ENCODE measurements at places on chromosomes 5 and 9.

DNA sequence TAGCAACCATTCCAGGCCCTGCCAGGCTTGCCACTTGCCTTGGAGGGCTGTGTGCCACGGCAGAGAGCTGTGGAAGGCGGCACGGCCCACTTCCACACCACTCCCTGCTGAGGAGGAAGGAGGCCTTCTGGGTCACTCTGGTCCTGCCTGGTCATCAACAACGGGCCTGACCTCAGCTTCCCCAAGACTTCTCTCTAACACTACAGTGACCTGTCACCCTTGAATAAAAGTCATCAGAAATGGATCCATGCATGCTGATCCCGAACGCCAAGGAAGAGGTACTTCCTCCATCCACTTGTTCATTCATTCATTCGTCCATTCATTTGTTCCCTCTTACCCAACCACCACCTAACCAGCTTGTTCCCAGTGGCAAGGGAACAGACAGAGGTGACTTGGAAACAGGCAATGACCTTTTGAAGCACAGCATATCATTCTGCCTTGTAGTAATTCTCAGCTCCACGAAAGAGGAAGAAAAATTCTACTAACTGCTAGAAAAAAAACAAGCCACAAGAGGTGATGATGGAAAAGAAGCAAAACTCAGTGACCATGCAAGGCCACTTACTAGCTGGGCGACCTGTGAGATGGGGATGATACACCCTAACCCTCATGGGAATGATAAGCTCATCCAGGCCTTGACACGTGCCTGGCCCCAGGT lies 58.6 kb downstream of the STK10 start:
- no peak for DNase-seq

- DNase-seq, result no peak
Observed at GRCh38 chr5:58444805-58445204, 15.1 kb downstream of the PLK2 start.

DNA sequence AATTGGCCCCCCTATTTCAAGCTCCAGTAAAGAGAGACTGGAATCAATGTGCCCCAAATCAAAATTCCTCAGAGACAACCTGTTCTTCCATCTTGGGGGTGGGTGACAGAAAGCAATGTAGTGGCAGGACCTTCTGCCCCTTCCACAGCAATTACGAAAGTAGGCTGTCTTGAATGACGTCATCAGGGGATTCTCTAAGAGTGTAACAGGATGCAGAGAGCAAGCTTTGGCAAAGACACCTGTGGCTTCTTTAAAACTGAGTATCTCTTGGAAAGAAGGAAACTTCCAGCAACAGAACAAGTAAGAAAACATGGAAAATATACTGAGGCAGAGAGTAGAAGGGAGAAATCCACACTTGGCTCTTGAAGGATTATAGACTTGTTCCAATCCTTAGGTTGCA lies 247.6 kb upstream of the PDE4D start:
- DNase-seq, result no peak

DNA sequence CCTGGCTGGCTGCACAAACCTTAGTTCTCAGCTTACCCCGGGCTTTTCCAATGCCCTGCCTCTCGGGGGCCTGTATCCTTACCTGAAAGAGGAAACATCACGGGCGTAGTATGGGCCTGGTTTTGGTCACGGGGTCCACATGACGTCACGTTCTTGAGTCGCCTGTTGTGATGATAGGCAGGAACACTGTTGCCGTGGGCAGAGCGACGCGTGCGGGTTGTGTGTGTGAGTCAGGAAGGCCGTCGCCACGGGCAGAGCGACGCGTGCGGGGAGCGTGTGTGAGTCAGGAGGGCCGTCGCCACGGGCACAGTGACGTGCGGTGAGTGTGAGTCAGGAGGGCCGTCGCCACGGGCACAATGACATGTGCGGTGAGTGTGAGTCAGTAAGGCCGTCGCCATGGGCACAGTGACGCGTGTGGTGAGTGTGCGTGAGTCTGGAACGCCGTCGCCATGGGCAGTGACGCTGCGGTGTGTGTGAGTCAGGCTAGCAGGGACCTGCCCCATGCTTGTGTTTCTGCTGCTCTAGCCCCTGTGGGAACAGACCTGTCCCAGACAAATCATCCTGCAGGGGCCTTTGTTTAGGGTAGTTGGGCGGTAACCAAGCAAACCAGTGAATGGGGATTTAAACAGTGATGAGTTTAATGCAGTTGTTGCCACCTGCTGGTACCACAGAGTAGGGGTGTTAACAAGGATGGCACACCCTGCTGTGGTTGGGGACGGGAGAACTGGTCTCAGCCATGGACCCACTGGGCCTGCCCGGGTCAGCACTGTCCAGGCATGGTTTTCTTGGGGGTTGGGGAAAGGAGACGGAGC lies 19.8 kb downstream of the TRIP13 start:
- DNase-seq, result peak; percentile 17

DNA sequence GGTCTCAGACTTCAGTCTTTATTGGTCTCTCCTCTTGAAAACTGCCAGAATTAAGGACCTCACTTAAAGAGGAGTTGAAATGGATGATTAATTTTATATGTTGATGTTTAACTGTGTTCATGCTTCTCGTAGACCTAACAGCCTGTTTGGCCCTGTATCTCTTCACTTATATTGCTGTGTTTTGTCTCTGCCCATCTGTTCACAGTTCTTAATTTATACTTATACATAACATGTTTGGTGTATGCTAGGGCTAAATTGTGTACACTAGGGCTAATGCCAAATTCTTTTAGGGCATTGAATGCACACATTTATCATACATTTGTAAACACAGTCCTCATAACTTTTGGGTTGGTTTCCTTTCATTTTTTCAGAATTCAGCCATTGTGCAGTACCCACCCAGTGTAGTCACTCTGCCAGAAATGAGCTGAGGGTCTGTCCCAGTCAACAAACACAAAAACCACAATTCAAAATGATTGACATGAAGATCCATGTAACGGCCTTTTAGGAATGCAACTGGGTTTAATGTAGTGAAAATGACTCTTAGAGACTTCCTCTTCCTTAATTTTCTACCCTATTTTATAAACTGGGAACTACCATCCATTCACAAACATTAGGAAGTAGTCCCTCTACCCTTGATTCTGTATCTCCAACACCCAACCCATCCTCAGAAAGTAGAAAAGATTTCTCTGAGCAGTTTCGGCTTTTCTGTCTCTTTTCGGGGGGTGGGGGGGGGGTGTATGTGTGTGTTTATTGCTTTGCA lies 668.8 kb upstream of the KLF4 start:
- DNase-seq, result peak; percentile 16

- no peak for DNase-seq
Observed at GRCh38 chr9:2655411-2655901, 33.9 kb downstream of the VLDLR start.

DNA sequence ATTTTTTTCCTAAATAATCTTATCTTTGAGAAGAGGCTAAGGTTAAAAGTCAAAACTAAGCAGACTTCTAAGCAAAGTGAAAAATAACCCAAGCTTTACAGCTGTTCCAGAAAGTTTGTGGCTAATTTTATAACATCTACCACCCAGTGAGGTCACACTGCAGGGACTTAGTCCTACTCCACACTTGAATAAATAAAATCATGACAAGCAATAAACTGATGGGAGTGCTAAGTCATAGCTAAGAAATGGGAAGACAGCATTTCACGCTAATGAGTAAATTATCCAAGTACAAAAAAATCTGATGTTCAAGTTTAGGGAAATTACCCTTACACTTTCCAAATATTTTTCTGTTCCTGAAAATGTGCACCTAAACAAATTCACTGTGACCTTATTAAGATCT lies 47.7 kb downstream of the ZNF608 start:
- no peak for DNase-seq

DNA sequence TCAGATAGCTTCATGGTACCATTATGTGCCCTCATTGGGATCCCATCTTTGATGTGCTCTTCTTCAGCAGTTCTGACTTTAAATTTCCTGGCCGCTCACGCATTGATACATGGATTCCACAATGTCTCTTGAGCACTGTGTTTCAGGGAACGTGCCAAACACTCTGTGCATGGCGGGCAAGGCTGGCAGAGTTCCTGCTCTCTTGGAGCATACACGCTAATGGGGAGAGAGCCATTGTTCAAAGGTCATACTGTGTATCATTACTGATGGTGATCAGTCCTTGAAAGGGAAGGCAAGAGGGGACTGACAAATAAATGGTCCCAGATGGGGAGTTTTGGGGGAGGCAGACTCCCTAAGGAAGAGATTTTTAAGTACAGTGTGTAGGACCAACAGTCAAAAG lies 52.3 kb downstream of the AMBP start:
- DNase-seq, result no peak

All from NCI-H524 (cell line).